A549 treated with RU486 at 1 μM for 4 hours (cell line): ENCODE measurements at places on chromosomes 7 and 10. TPM values are rescaled to one million over a fixed set of nuclear protein-coding genes. Genes with fewer than 3 reads are reported as not detected.

ZEB1 gene
- 6.3 to 10.5 TPM (median 8.7 TPM) in 5 replicates for total RNA-seq

DOCK4 gene
- total RNA-seq, result 2.5 to 6.0 TPM (median 5.4 TPM) in 5 replicates

TMEM178B gene
- total RNA-seq, result 1.1 to 1.7 TPM (median 1.4 TPM) in 5 replicates

RASA4B gene
- 1.0 to 2.1 TPM (median 1.5 TPM) in 5 replicates for total RNA-seq

CYP3A5 gene
- total RNA-seq, result 1.1 to 1.6 TPM (median 1.5 TPM) in 5 replicates

TAS2R4 gene
- 0.09 to 0.27 TPM (median 0.15 TPM) in 5 replicates for total RNA-seq

RPP30 gene
- total RNA-seq, result 45.3 to 53.0 TPM (median 50.1 TPM) in 5 replicates

STAG3 gene
- 0.10 to 0.50 TPM (median 0.20 TPM) in 4 of 5 replicates, not detected in the other for total RNA-seq

SPDYE8 gene
- total RNA-seq, result not detected in 5 replicates
